NCI-H2029 (cell line): ENCODE measurements at places on chromosomes 3 and 15.
A peak's percentile ranks its signal among the peaks of the same experiment; 100 is the strongest.

DNA sequence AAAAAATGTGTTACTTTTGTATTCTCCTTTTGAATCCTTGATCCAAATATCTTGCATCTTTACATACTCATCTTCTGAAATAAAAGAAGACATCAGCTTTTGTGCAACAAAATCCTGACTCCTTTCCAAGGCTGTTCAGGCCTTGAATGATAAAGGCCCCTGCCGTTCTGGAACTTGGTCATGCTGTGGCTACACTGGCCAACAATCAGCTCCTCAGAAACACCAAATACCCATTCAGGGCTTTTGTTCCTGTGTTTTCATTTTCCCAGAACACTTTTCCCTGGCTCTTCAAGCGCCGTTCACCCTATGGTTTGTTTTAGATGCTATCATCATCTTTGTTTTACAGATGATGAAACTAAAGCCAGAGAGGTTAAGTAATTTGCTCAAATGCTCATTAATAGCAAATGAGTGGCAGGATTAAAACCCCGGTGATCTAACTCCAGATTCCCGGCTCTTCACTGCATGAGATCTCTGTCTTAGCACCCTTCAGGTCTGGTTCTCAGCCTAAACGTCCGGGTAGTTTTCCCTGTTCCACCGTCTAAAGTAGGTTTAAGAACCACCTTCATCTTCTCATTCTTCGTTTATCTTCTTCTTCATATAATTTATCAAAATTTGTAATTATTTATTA, 58.3 kb downstream of the EPHA3 start:
- DNase-seq: no peak

DNA sequence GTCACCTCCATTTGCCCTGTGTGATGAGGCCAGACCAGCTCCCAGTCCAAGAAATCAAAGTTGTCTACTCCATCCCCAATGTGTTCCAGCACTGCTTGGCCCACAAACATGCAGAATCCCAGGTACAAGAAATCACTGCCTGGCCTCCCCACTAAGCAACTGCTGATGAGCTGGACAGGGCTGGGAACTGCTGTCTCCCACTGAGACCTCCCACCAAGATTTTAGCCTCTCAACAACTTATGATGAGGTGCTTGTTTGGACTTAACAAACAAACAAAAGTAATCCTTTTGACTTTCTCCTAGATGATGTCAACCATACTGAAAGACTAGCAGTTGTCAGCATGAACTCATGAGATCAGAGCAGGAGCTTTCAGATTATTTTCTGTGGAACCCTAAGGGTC, 260.1 kb upstream of the UBE2E2 start:
- DNase-seq: no peak

GRCh38 chr3:37198996-37199395, 24.6 kb upstream of the LRRFIP2 start:
- DNase-seq: no peak

DNA sequence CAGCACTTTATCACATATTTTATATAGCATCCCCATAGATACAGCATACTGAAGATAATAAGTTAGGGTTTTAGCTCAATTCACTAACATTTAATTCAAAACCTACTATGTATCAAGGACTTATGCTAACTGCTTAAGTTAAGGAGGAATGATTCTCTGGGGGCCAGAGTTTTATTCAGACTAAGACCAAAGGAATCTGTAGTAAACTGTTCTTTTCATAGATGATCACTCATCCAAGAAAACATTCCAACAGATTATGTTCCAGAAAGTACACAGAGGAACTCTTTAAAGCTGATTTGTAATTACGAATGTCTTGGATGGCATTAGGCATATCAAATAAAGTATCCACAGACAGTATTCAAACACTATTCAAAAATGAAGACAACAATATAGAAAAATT, 226.4 kb downstream of the SCAPER start:
- no peak for DNase-seq

- DNase-seq: peak; percentile 37
These were observed 16.0 kb upstream of the SRP14 start for GRCh38 chr15:40054855-40055575.
